NCI-H510A treated with DMSO at 0.1 percent for 48 hours (cell line): ENCODE measurements at places on chromosomes 13 and 19.

DNA sequence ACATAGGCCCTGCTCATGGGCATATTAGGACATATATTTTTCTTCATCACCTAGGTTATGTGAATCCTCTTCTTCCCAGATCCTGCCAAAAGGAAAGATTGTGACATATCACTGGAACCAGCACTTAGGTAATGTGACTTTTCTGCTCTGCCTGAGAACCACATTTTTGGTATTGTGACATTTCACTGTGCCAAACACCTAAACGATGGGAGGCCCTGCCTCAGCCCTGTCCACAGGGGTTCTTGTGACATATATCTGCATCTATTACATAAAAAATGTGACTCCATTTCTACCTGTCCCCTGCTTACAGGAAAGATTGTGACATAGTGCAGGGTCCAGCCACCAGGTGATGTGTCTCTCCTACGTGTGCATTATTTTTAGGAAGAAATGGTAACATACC is 18.5 kb upstream of the ZNF730 start:
- no peak for DNase-seq

DNA sequence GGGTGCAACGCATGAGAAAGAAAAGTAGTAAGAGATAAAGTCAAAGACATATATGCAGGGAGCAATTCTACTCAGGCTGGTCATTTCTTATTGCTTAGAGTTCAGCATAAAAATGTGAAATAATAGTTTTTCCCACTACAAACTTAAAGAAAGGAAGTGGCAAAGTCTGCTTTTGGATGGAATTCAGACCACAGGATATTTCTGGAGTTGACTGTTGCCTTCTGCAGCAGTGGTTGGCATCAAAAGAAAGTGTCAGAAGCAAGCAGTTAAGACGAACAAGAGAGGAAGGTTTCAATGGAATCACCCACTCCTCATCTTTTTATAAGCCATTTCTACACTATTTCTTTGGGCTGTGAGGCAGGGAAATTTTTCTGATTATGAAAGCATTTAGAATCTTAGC is 36.2 kb upstream of the TRPC4 start:
- no peak for DNase-seq

DNA sequence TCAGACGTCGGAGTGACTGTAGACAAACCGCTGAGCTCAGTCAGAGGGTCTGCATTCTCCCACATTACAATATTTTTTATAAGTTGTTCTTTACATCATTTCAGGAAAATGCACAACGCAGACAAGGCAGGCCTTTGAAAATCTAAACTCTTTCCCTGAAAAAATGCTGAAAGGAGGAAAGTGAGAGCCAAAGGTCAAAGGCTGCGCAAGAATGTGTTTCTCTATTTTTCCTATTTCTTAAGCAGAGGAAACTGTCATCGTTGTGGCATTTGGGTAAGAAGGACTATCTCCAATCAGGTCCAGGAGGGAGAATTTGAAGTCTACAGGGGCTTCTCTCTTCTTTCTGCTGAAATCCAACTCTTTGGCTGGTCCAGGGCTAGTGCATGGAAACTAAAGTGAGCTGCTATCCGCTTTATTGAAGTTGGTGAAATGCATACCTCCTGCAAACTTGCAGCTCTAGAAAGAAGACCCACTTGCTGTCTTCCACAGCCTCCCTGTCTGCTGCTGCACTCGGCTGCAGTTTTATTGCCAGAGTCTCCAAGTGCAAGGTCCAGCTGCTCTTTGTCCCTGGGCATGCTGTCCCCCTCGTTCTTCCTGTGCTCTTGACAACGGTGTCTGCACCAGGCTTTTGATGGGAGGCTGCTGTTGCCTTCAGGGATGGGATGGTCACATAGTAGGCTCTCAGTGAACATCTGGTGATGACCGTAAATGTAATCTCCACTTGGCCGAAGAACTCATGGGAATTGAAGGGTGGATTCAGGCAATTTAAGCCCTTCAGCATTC is 31.2 kb downstream of the ZNF536 start:
- no peak for DNase-seq

DNA sequence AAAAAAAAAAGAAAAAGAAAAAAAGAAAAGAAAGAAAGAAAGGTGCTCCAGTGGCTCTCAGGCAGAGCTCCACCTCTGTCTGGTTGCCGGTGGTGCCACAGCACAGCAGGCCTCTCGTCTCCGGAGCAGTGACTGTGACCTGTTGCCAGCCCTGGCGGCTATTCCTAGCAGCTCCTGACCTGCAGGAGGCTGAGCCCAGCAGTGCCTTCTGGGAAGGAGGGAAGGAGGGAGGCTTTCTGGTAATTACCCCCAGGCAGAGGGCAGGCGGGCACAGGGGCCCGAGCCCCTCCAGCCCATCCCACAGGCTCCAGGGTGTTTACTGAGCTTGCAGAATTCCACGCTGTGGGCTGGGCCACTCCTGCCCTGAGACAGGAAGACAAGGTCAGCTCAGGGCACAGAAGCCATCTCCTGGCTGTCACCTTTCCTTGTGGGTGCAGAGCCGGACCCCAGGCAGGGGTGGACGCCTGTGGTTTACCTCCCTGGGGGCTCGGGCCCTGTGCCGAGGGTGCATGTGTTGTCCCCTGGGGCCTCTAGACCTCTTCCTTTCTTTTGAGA is 77.9 kb downstream of the GNG7 start:
- no peak for DNase-seq

GRCh38 chr19:52957591-52957990 is 5.1 kb downstream of the ZNF816 start:
- no peak for DNase-seq

DNA sequence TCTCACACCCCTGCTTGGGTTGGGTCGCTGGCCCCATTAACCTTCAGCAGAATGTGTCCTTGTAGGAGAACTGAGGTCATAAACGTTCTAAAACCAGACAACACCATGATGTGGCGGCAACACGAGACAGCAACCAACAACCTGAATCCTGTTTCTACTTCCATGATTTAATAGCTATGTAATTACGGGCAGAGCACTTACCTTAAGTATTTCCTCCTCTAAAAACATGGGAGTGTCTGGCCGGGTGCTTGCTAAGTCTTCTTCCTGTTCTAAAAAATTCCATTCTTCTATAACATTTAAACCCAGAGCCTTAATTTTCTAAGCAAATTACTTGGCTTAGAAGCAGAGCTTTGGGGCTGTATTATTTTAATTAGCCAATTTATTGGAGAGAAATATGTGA is 33.5 kb upstream of the IRS2 start:
- peak; percentile 48 for DNase-seq

DNA sequence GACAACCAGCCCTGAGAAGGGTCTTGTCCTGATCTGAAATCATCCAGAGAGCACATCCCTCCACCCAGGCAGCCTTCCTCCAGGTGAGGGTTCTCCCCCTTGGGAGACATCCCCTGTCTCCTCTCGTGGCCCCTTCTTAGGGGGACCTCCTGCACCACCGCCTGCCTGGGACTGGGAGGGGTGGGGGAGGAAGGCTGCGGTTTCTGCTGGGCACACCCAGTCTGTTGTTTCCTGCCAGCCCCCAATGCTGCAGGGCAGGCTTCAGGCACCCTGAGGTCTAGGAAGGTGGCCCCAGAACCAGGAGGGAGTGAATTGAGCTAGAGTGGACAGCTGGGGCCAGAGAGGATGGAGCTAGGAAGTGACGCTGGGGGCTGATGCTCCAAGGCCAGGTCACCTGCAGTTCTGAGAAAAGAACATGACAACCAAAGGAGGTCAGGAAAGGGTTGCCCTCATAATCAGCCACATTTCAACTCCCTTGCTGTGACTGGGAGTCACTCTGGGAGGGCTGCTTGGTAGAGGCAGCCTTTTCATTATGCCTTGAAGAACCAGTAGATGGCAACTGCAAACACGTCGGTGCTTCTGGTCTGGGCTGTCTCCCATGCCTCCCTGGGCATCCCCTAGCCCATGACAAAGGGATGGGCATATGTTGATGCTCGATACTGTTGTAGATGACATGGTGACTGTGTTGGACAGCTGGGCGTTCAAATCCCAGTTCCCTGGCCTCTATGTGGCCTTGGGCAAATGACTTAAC is 1.4 kb downstream of the ARHGEF18 start:
- no peak for DNase-seq

- DNase-seq: no peak
Observed at GRCh38 chr19:45640849-45641273, 1.7 kb upstream of the EML2 start.

DNA sequence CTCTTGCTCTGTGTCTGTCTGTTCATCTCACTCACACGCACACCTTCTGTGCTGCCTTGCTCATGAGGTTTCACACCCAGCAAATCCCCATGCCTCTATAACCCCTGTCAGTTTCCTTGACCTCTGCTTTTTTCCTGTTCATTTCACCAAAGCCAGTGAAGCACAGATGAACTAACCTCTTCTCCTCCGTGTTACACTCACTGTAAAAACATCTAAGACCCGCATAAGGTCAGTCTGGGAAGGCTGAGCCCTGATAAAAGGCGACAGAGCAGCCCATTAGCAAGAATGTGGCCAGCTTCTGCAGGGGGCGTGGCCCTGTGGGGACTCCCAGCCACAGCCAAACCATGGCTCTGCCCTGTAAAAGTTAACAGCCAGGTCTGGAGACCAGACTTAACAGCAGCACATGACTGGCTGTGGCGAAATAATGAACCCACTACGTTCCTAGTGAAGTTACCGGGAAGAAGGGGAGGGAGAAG is 42.8 kb upstream of the NPAS1 start:
- DNase-seq: no peak

DNA sequence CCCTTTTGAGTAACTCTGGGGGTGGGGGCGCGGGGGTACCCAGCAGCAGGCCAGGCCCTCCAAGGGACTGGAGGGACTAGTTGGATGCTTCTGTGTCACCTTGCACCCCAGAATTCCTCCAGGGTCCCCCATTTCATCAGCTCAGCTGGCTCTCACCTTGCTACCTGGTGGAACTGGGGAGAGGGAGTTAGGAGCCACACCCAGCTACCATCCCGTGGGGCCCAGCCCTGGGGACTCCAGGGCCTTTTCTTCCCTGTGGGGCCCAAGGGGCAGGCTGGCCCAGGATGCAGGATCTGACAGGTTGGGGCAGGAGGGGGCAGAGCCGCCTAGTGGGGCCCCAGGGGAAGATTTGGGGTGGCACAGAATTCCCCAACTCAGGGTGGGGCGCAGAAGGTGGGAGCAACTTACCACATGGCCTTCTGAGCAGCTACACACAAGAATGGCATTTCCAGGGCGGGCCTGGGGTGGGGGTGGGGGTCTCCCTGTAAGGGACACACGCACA is 32.8 kb upstream of the NANOS3 start:
- DNase-seq: no peak

DNA sequence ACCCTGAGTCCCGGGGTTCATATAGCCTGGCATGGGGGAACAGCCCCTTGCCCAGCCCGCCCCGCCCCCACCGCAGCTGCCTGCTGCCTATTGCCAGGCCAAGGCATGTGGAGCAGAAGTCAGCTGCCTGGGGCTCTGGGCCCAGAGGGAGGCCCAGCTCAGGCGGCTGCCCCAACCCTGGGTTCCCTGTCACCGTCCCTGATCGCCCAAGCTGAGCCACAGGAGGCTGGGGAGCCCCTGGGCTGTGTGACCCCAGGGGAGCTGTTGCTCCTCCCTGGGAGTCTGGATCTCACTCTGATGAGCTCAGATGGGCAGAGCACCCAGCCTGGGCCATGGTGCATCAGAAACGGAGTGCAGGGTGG is 1.4 kb downstream of the PLIN4 start:
- no peak for DNase-seq

DNA sequence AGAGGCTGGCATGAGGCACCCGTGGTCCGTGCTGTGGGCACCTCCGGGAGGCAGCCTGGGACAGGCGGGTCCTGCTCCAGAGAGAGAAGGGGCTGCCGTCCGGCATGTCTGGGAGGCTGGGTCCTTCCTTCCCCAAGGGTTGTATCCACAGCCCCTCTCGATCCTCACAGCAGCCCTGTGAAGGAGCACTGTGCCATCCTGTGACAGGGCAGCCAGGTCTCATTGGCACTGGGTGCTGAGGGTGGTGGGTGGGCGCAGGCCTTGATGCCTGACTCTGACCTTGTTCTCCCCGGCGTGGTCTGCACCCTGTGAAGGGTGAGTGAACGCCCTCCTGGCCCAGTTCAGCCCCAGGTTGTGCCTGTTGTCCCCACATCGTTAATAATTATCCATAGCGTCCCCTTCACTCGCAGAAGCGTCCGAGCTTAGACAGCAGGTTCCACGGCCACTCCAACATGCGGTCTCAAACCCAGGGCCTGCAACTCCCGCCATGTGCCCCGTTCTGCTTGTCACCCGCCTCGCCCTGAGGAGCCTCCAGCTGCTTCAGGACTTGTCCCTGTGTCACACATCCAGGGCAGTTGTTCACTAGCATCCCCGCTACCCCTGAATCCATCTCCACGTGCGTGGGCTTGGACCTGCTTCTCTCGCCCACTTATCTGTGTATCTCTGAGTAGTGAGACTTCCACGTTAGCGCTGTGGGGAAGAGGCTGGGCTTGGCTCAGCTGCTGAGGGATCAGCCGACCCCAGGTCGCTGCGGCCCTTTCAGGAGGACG is 10.6 kb downstream of the ATP11A start:
- DNase-seq: no peak

GRCh38 chr13:43792076-43792881 is 5.5 kb upstream of the ENOX1 start:
- DNase-seq: no peak

DNA sequence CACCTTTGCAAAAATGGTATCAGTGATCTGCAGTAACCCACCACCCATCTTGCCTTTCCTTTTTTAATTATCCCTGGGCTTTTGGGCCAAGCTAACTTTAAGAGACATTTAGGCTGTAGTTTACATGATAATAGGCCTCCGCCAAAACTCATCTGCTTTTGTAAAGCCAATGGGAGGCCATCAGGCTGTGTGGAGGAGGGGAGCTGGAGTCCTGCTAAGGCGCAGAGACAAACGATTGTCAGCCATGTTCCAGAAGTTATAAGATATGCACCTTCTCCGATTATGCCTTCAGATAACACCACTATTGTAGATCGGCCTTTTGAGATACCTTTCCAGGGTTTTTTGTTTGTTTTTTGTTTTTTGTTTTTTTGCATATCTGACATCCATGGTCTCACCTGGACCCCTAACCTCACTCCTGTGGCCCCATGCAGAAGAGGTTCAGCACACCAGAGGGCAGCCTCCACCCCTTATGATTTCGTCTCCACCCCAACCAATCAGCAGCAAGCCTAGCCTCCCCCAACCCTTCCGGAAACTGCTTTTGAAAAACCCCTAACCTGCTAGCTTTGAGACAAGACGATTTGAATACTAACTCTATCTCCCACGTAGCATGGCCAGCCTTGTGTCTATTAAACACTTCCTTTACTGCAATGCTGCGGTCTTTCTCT is 113.9 kb upstream of the UBL3 start:
- DNase-seq: no peak

GRCh38 chr19:7742991-7743390 is 4.3 kb downstream of the CD209 start:
- DNase-seq: no peak

GRCh38 chr13:59542303-59542702 is 621.4 kb downstream of the DIAPH3 start:
- no peak for DNase-seq

GRCh38 chr13:93881411-93881810 is 598.1 kb downstream of the DCT start:
- no peak for DNase-seq

GRCh38 chr19:19687090-19687489 is 18.5 kb downstream of the ZNF101 start:
- DNase-seq: no peak

- no peak for DNase-seq
Observed at GRCh38 chr19:6677883-6678689, 8.1 kb upstream of the TNFSF14 start.
